ENCODE measurements at places on chromosomes 4 and X.

DNA sequence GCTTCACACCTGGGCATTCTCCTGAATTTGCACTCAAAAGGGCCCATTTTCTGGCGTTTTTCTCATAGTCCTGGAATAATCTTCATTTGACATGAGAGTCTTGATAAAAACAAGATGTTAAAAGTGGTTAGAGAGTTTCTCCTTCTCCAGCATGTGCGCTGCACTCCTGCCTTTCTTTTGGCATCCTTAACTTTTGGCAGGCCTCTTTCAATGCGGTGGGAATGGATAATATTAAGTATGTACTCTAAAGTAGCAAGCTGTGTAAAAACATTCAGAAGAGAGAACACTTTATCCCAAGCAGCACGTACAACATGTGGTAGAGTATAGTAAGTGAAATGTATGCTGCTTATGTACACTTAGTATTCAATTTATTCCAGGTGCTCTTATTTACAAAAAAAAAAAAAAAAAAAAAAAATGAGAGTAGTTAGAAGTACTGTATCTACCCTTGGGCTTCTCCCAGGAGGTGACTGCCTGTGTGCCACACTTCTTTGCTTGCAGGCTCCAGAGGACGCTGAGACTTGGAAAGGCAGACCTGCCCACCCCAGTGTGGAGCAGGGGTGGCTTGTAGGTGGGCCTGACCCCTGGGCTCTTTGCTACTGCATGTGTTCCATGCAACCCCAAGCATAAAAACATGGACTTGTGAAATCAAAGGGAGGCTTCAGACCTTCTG is 3.9 kb downstream of the FGF2 start:
- DNase-seq: no peak

DNA sequence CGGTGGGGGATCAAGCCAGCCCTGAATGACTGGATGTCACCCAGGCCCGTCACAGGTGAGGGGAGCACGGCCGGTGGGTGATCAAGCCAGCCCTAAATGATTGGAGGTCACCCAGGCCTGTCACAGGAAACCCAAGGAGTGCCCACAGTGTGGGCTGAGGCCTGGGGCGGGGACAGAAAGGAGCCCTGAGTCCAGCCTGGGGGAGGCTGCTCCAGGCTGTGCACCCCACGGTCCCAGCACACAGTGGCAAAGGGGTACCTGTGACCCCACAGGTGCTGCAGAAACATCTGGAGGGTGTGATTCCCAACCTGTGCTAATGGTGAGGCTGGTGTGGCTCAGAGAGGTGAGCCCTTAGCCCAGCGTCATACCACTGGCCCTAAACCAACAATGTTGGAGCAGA is 6.2 kb upstream of the CPLX1 start:
- DNase-seq: no peak

DNA sequence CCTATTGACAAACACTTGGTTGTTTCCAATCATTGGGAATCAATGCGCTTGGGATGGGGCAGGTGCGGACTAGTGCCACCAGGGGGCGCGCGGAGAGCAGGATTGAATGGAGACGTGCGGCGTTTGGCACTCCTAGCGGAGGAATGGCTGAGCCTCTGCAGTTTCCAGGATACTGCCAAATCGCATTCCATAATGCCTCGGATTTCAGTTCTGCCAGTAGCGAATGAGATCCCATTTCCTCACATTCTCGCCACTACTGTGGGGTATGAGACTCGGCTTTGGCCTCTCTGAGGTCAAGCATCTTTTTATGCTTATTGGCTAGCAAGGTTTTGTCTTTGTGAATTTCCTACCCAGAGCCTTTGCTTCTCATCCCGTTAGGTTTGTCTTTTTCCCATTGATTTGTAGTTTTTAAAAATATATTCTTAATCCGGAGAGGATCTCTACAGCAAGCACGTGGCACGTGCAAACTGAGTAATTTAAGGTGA is 28.7 kb downstream of the CLDN34 start:
- peak; percentile 72 for DNase-seq

DNA sequence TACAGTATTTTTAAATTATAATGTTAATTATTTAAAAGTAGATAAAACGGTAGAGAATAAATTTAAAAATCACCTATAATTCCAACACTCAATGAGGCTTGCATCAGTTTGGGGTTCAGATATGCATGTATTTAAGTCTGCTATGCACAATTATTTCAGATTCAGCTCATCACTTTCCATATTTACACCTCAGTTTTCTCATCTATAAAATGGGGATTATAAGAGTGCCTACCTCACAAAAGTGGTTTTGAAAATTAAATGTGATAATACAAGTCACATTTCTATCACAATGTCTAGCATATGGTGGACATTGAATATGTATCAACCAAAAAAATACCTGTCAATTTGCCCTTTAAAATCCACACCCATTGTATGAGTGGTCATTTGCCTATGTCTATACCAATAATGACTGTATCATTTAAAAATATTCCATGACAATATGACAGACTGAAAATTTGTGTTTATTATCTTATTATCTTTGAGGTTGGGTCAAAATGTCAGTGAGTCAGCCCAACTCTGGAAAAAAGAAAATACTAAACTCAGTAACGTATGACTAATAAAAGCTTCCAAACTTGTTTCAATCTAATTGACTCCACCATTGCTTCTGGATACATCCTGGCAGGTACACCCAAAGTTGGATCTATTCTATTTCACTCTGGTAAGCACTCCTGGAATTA is 20.8 kb downstream of the OR13H1 start:
- DNase-seq: no peak

DNA sequence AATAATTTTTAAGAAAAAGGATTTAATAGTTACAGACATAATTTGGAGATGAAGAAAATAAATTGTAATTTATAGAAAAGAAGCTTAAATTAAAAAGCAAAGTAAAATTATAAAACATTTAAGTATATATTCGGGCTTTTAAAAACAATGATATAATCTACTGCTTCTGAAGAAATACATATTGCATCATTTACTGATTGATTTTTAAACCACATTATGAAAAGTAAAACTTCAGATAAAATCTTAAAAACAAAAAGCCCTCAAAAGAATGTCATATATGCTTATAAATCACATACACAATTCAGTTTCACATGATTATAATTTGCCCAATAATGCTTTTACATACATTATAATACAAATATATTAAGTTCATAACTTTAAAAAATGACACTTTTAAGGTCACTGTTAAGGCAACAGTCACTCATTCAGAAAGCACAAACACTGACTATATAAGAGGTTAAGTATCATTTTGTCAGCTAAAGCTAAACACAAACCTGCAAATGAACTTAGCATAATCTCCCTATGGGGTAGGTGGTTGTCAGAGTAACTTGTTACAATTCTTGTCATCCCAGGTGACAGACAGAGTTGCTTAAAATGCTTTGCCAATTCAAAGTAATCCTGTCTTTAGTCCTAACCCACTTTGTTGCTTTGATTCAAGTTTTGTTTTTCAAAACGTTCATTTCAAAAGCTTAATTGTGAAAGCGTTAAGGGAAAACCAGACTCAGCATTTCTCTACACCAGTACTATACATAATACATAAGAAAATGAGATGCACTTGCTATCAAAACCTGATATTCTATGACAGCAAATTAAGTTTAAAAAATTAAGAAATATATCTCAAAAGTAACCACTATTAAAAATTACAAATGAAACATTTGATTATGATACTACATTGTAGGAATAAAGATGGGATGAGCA is 90.6 kb upstream of the MAB21L2 start:
- no peak for DNase-seq

GRCh38 chr4:27276307-27277073 is 415.8 kb downstream of the STIM2 start:
- DNase-seq: no peak

Data from OCI-LY7 (cell line).